ENCODE measurements at places on chromosomes 5 and 9.

DNA sequence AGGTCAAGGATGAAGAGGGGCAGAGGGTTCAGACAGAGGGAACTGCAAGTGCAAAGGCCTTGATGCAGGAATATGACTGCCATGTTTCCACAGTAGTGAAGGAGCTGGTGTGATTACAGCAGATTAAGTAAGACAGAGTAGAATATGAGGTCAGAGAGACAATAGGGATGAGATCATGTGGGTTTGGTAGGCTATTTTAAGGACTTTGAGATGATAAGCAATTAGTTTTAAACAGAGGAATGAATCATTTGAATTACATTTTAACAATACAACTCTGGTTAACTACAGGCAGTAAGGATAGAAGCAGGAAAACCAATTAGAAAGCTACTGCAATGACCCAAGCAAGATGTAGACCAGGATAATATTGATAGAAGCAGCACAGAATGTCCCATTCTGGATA is 7.7 kb downstream of the CENPK start:
- DNase-seq: no peak

DNA sequence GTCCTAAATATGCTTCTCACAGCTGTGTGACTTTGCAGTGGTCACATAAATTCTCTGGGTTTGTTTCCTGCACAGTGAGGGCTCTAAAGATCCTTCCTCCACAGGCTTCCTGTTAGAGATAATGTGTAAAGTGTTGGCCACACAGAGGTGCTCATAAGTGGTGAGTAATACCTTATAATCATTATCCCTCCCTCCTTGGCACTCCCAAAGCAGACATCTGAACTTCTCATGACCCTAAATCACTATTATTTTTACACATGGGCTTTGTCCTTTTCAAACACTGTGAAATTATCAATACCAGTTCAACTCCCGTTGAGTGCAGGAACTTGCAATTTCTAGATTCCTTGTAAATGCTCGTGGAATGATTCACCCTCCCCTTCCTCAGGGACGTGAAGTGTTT is 100.2 kb downstream of the BRINP1 start:
- no peak for DNase-seq

DNA sequence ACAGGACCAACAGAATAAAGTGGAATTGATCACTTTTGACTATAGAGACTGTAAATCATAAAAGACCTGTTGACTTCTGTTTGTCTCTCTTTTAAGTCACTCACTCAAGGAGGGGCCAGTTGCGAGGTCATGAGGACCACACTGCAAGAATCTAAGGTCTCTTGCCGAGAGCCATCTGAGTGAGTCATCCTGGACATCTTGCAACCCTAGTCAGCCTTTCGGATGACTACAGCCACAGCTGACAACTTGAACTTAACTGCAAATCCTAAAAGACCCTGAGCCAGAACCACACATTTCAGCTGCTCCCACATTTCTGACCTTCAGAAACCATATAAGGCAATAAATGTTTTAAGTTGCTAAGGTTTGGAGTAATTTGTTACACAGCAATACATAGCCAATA is 129.7 kb upstream of the RAD23B start:
- no peak for DNase-seq

DNA sequence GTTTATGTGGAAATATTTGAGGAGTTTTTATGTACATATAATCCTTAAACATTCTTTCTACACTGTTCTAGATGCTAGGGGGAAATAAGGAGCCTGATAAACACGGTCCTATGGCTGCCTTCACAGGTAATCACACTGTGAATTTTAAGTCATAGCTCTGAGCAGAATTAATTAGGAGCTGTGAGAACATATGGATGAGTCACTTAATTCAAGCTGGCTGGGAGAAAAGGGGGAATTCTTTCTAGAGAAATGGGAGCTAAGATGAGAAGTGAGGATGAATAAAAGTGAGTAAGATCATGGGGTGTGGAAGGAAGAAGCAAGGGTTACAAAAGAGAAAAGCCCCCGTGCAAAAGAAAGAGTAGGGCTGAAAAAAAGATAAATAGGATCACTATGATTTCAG is 290.8 kb downstream of the DNAH5 start:
- DNase-seq: no peak

DNA sequence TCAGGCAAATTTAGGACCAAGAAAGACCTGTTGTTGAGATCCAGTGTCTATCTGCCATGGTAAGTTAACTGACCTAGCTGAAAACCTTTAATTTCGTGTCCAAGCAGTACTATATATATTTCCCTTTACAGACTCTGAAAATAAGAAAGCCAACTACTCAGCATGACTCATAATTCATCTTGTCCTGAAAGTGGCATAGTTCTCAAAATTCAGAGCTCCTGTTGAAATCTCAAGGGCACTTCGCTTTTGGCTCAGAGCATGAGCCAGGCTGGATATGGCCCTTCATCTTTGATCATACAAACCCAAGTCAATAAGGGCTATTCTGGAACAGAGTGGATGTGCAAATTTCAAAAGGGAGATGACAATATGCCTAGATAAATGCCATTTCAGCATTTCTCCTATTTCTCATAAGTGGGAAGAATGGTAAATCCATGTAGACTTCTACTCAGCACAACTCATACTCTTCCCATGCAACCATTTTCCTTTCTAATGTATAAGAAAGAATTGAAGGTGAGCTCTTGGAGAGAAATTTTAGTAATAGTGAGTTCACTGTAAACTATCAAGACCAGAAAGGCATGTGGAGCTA is 567.9 kb upstream of the DAB2 start:
- DNase-seq: no peak

- no peak for DNase-seq
These were observed 257.9 kb downstream of the DOCK8 start for GRCh38 chr9:472479-473075.

GRCh38 chr5:55188656-55189540 is 15.9 kb upstream of the CDC20B start:
- no peak for DNase-seq

DNA sequence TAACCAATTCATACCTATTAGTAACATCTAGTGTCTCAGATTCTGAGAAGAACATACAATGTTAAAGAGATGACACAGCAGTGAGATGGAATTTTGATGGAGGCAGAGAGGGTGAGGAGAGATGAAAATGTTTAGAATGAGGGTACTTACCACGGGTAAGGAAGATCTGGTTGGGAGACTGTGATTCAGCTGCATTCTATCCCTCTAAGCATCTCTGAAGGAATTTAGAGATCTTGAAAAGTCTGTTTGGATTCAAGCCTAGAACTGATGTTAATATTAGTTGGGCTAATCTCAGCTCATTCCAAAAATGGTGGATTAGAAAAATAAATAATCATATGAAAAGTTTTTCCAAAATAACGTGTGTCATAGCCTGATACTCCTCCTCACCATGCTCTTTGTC is 191.5 kb upstream of the CLINT1 start:
- DNase-seq: no peak

GRCh38 chr5:136210259-136210658 is 17.3 kb upstream of the SMIM32 start:
- DNase-seq: no peak

DNA sequence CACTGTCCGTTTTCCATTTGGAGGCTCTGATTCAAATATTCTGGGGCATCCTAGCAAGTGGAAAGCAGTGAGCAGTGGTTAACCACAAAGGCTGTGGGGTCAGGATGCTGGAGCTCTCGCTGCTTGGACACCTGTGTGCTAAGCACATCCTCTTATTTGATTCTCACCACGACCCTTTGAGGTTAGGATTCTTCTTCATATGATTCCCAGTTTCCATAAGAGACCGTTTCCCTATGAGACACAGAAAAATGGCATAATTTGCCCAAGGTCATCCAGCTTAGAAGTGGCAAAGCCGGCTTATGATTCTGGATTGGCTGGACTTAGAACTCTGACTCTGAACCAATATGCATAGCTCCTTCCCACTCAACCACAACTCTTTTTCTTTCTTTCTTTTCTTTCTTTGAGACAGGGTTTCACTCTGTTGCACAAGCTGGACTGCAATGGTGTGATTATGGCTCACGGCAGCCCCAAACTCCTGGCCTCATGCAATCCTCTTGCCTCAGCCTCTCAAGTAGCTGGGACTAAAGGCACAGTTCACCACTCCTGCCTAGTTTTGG is 207.7 kb downstream of the TTLL11 start:
- DNase-seq: no peak

DNA sequence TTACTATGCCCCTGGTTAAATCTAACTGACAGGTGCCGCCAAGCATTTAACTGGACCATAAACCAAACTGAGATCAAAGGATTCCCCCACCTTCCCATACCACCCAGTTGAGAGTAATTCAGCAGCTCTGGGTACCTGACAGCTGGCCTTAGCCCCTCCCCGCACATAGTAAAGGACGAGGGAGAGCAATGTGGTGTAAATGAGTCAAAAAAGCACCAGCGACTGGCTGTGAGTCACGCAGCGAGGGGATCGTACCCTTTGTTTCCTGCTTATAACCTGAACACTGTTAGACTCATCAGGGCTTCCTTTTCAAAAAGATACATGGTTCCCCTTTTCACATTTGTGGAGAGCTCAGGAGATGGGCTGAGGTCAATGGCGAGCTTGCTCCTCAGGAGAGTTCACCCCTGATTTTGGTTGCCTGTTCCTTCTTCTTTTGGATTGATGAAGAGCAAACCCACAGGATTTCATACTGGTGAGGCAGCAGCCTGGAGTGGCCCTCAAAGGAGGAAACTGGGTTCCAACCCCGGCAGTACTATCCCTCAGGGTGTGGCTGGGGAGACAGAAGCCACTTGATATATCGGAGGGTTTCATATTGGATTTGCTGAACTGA is 71.5 kb downstream of the ANKRD33B start:
- DNase-seq: no peak

- no peak for DNase-seq
These were observed 172.7 kb upstream of the RFX3 start for GRCh38 chr9:3698531-3698930.

DNA sequence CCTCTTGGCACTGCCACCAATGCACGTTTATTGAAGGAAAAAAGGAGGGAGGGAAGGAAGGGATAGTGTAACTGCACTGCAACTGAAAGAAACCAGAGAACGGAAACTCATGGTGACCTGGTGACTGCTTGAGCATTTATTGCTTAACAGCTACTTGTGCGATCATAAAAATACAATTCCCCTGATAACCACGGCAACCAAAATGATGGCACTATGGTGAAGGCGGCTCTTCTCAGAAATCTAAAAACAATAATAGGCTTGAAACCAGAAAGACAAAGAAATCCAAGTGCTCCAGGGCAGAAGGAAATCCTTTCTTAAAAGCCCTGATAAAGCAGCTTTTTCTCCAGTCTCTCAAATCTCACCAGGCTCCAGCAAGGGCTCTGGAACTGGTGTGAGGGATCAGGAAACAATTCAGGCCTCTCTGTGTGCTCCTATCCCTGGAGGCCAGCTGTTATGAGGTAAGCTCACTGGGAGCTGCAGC is 1.9 kb downstream of the FBXO10 start:
- DNase-seq: no peak

DNA sequence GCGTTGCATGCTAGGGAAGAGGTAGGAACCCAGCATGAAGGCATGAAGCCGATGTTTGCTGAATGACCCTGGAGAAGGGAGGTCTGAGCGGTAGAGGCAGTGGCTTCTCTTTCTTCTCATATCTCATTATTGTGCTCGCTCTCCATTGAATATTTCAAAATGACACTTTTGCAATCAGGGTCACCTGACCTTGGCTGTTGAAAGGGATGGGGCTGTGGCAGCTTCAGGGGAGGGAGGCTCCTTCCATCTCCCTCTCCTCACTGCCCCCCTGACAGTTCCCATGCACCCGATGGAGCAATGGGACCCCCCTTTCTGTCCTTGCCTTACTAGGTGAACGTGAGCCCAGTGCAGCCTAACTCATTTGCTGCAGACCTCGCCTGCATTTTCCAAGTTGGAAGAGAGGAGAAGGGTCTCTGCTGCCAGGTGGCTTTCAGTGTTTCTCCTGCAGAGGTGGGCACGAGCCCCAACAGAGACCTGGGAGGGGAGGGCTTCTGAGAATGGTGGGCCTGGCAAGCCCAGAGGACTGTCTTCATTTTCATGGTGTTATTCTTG is 17.9 kb downstream of the STC2 start:
- no peak for DNase-seq

Measured in cortex of kidney (tissue), 1 donor.